ENCODE measurements at places on chromosomes 3 and 15. TPM values are rescaled to one million over a fixed set of nuclear protein-coding genes. Genes with fewer than 3 reads are reported as not detected.
A peak's percentile ranks its signal among the peaks of the same experiment; 100 is the strongest.

DNA sequence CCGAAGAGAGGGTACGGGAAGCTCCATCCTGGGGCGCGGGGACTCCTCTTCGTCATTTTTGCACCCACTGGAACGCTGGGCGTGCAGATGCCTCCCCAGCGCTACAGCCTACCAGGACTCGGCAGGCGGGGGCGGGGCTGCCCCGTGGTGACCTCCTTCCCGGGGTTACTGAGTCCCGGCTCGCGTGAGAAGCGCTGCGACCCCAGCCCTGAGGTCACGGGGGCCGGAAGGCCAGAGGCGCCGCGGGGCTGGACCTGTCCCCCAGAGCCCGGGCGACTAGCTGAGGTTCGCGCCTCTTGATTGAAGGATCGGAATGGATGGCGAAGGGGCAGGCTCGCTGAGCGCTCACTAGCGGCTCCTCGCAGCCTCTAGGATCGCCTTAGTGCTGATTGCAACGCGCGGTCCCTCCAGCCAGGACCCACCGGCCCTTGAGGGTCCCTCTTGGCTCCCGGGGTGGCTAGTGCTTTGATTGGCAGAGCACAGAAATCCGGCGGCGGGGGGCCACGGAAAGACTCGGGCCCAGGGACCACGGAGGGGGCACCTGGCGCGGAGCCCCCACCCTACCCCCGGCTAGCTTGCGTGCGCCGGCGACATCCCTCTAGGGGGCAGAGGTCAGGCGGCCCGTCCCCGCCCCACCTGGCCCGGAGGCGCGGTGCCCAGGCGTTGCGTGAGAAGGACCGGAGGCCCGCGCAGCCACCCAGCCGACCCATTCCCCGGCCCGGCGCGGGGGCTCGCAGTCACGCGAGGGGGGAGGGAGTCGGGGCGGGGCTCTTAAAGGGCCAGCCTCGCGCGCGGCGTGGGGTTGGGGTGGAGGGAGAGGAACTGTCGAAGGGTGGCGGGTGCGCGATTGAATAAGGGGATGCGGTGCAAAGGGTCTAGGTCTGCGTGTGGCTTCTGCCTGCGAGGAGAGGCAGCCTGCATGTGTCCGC is 781 bp upstream of the CYP1A1 start:
- peak; percentile 79 for DNase-seq
- peak overlapping the region; percentile 53 for H3K4me3 ChIP-seq
- no peaks in the 10 kb centered on the region for H3K36me3 ChIP-seq
- no peak overlapping the region for H3K27ac ChIP-seq

- H3K4me1 ChIP-seq, result no peaks in the 10 kb centered on the region
- no peak for DNase-seq
- no peak overlapping the region for H3K27ac ChIP-seq
- no peaks in the 10 kb centered on the region for H3K27me3 ChIP-seq
- H3K36me3 ChIP-seq, result no peaks in the 10 kb centered on the region
Observed at GRCh38 chr3:94402126-94402525, 339.3 kb downstream of the NSUN3 start.

DNA sequence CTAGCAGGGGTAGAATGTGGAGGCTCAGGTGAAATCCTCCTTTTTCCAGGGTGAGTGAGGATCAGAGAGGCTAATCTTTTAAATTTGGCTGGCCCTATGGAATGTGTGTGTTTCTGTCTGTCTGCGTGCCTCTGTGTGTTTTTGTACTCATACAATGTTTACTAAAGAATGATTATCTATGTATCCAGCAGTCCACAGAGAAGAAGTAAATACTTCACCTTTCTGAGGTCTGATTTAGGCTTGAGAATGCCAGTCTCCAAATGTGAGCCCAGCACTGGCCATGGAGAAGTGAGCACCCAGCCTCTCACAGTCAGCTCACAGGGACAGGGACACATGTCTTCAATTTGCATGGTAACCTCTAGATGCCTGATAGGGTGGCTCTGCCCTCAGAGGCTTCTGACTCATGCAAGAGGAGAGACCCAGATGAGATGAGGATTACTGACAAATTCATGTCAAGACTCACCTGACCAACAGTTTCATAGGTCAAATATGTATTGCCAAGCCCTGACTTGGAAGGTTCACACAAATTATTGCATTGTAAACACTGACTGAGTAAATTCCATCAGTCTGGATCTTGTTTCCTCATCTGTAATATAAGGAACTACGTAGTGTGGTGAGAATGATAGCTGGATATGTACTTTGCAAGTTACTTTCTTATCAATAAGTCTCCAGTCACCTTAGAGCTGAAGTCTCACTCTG is 31.0 kb downstream of the ENTPD3 start:
- H3K4me1 ChIP-seq, result no peaks in the 10 kb centered on the region
- H3K27me3 ChIP-seq, result no peaks in the 10 kb centered on the region
- no peaks in the 10 kb centered on the region for H3K36me3 ChIP-seq
- no peak for DNase-seq

Gene DOCK3
- total RNA-seq, result 0.54 TPM

Measured in kidney (tissue), 22 donors.